ENCODE measurements at places on chromosomes 13 and 19.

GRCh38 chr13:47548294-47548840 lies 452.7 kb downstream of the SUCLA2 start:
- DNase-seq = no peak

GRCh38 chr19:343941-344624 lies 513 bp downstream of the MIER2 start:
- DNase-seq = no peak

GRCh38 chr19:50548191-50549058 lies 19.8 kb downstream of the LRRC4B start:
- no peak for DNase-seq

- peak; percentile 47 for DNase-seq
Observed at GRCh38 chr19:35693835-35694599, 10.3 kb upstream of the ZBTB32 start.

DNA sequence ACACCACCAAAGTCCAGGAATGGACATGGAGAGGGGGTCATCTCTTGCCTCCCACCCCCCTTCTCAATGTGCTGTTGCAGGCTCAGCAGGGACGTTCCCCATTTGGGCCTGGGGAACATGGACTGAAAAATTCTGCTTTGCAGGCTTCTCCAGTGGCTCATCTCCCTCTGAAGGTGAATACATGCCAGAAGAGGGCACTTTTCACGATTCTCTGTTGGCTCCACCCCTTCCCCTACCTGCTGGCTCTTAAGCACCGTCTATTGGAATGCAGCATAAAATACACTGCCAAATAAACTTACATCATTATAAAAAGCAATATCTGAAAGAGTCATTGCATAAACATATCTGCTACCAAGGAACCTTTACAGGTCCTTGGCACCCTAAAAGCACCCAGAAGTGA lies 35.7 kb downstream of the NHLRC3 start:
- DNase-seq = no peak

Data from pulmonary artery endothelial cell (primary cell).